Activated T-helper 1 cell treated with anti-CD3 and anti-CD28 coated beads, Interleukin-12 subunit alpha, Interleukin-12 subunit beta, Interleukin-2, Interleukin-4 antibody, amounts not matched to agents 30 ng/mL and 10 ng/mL and 1 ng/mL, durations not matched to agents 14 hours and 24 hours and 36 hours (primary cell): ENCODE measurements at places on chromosomes 3 and 15. TPM values are rescaled to one million over a fixed set of nuclear protein-coding genes. Genes with fewer than 3 reads are reported as not detected.

DNA sequence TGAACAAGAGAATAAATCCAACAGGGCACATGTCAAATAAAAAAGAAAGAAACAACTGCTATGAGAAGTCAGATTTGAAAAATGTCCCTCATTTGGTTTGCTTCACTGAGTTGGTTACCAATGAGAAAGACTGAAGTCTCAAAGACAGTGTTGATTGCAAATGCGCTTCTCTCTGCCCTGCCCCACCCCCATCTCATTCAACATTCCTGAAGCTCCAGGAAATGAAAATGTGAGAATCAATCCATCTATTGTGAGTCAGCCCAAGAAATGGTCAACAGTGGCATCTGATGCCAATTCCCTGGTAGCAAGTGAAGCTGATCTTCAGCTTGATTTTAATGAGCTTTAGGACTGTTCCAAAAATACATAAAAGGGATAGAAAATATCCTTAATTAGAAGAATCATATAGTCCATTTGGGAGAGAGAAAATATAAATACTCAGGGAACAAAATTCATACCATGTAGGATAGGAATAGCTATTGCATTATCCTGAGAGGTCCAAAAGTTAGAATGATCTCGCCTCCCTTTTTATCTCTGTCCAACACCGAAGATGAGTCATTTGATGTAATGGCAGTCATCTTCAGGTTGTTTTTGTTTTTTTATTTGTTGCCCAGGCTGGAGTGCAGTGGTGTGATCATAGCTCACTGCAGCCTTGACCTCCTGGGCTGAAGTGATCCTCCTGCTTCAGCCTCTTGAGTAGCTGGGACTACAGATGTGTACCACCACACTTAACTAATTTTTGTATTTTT, 200.3 kb upstream of the UMPS start:
- no peak for DNase-seq

Gene CNTN4
- total RNA-seq = not detected in 2 replicates

GRCh38 chr3:64939747-64940450, 252.1 kb upstream of the ADAMTS9 start:
- DNase-seq = no peak

- no peak for DNase-seq
Observed at GRCh38 chr3:187207062-187207461, 9.8 kb downstream of the RTP1 start.

Gene TEX55
- not detected in 2 replicates for total RNA-seq

Gene SLC35G2
- total RNA-seq = 2.6 and 3.0 TPM in 2 replicates

Gene P2RY1
- 0.36 and 0.49 TPM in 2 replicates for total RNA-seq

Gene IL17RB
- total RNA-seq = 0.91 and 1.2 TPM in 2 replicates
